ENCODE measurements at places on chromosomes 5 and 9.

- no peak for DNase-seq
Measured at GRCh38 chr5:54001976-54002775, 308.2 kb downstream of the ARL15 start.

DNA sequence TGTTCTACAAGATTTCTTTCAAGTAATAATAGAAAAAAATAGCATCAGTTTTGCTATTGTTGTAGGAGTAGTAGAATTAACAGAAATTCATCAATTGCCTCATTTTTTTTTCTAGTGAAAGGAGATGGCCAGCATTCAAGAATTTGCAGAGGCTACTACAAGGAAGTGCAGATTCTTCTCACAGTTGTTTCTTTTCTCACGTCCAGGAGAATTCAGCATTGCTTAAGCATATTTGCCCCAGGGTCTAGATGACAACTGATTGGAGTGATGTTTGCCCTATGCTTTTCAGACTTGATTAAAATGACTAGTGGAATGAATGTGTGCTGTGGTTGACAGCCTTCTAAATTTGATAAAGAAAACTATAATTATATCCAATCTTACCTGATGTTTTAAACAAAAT lies 46.6 kb upstream of the SLC12A2 start:
- DNase-seq: no peak

DNA sequence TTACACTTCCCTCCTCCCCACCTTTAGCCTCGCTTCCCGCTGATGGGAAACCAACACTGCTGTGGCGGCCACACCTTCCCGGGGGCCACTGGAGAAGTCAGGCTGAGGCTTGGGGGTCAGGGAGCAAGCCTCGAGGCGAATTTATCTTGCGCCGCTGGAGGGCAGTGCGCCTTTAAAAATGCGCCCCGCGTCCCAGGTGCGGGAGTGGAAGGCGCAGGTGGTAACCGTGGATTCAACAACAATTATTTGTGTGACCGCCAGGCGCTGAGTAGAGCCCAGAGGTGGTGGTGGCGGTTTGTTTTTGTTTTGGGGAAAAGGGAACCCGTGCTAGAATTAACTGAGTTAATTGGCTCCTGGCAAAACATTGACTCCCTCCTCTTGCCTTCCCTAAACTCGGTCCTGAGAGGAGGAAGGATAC lies 1.1 kb downstream of the CFAP77 start:
- DNase-seq: peak; percentile 70

DNA sequence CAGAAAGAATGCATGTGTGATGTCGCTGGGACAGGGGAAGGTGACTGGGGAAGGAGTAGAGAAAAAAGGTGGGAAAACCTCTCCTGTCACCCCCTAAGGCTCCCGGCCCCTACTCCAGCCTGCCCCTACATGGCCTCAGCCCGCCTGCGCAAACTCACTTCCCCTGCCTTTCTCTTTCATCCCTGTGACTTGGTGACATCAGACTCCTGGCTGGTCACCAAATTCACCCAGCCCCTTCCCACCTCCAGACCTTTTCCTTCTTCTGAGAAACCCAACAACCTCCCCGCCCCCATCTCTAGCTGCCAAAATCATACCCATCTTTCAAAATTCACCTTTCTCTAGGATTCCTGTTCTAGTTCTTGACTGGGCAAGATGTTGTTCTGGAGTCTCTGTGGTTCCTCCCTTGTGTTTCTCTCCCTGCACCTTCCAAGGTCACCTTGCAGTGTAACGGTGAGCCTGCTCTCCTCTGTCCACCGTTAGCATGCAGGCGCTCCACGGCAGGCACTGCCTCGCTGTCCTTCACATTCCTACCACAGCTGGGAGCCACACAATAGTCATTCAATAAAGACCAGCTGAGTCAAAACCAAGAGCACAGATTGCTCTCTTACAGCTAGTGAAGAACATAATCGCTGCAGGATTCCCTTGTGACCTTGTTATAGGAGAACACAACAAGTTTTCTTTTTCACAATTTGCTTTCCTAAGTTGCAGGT lies 134.5 kb downstream of the FANCC start:
- no peak for DNase-seq

- DNase-seq: no peak
Measured at GRCh38 chr9:120366644-120367019, 213.3 kb downstream of the CDK5RAP2 start.

- peak; percentile 95 for DNase-seq
Measured at GRCh38 chr9:104093647-104094533, at the start of gene SMC2. TSS of gene SMC2 (plus strand) at chr9:104094309. CDS start at chr9:104095385, 1,076 bp downstream.

GRCh38 chr5:177454397-177455035 lies 7.9 kb downstream of the PRR7 start:
- peak; percentile 93 for DNase-seq

DNA sequence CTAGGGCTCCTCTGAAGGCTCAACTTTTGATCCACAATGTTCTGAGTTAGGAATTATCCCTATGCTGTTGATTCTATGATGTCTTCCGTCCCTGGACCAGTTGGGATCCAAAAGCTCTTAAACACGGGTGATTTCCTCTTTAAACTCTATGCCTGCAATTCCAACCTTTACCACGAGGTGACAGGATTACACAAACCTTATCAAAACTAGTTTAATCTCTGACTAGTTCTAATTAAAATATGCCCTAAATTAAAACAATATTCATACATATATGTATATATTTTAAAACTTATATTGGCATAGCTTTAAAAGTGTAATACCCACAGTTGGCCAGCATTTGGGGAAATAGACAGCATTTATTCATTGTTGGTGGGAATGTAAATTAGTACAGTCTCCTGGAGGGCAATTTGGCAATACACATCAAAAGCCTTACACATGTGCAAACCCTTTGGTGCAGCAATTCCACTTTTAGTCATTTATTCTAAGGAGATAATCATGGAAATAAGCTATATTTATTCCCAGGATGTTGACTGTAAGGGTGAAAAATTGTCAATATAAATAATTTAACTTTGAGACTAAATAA lies 51.6 kb upstream of the PHYKPL start:
- DNase-seq: no peak

DNA sequence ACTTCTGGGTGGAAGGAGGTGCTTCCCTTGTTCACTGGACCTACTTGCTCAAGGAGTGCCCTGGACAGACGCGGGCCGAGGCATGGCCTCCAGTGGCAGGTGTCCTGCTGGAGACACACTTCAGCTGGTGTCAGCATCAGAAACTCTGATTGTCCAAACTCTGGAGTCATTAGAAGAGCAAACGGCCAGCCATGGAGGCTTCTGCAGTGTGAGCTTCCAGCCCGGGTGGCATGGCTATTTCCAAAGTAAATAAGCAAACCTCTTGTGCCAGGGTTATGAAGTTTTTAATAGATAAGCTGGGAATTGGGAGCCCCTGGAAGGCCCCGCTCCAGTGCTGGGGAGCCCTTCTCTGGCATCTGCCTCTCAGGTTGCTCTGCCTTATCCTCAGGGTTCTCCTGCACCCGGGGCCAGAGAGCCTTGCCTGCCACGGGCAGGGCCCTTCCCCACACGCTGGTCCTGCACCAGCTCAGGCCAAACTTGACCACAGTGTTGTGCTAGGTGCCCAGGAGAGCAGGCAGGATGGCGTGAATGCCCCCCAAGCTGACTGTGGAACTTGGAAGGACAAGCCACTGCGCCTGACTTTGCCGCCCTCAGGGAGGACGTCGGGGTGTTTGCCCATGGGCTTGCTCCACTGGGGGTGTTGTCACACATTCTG lies 285.6 kb downstream of the GADD45G start:
- DNase-seq: no peak

DNA sequence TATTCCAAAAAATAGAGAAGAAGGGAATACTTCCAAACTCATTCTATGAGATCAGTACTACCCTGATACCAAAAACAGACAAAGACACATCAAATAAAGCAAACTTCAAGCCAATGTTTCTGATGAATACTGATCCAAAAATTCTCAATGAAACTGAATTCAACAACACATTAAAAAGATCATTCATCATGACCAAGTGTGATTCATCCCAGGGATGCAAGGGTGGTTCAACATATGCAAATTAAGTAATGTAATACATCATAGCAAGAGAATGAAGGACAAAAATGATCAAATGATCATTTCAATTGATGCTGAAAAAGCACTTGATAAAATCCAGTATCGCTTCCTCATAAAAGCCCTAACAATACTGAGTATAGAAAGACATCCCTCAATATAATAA lies 4.9 kb upstream of the RCL1 start:
- DNase-seq: no peak

GRCh38 chr9:3976865-3977613 lies 322.8 kb downstream of the GLIS3 start:
- DNase-seq: no peak

GRCh38 chr9:12774861-12775678 lies at the start of gene LURAP1L:
TSS of gene LURAP1L (plus strand) at chr9:12775020. CDS start at chr9:12775716, 696 bp downstream.
- DNase-seq: no peak

DNA sequence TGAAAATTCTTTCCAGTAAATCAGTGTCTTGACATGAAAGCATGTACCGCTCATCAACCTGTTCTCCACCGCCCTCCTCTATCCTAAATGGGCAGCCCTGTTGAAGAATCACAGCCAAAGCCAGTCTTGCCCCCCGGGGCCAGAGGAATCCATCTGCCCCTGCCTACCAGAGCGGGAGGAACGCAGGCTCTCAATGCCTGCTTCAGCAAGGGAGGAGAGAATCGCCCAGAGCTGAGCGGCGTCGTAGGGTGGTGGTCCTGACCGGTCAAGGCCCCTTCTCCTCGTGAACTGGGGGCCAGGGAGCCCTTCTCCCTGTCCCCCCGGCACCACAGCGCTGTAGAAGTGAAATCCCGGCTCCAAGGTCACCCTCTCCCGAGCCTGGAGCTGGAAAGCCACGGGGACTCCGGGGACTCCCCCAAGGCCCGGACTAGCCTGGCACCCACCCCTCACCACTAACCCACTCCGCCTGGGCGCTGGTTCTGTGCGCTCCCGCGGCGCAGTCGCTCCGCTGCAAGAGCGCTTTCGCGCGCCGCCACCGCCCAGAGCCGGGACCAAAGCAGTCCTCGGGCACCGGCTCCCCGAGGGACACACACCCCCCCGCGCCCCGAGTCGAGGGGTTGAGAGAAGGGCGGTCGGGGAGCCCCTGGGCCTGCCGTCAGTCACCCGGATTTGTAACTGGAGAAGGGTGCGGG lies 718 bp upstream of the TMEM215 start:
- no peak for DNase-seq

- DNase-seq: no peak
Measured at GRCh38 chr9:110580850-110581249, 1.3 kb upstream of the SVEP1 start.

- DNase-seq: no peak
Measured at GRCh38 chr9:93299418-93300174, 115.7 kb downstream of the WNK2 start.

DNA sequence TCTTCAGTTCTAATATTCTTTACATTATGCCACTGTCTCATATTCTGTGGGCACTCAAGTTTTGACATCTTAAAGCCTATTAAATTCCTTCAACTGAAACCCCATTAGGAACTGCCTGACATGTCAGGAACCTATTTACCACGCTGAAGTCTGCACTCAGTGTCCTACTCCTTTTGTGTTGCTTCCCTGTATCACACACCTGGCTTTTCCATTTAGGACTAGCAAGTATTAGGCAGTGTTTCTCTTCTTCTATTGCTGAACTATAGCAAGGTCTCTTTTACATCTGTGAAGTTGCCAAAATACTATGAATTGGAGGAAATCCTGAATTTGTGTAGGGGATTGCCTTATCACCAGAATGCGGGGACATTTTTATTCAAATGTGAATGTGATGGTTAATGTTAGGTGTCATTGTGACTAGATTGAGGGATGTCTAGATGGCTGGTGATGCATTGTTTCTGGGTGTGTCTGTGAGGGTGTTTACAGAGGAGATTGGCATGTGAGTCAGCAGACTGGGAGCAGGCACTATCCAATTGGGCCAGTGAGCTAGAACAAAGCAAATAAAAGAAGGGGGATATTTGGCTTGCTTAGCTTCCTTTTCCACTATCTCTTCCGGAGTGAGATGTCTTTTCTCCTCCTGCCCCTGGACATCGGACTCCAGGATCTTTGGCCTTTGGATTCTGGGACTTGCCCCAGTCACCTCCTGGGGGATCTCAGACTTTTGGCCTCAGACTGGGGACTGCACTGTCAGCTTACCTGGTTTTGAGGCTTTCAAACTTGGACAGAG lies 21.2 kb upstream of the VCAN start:
- no peak for DNase-seq

DNA sequence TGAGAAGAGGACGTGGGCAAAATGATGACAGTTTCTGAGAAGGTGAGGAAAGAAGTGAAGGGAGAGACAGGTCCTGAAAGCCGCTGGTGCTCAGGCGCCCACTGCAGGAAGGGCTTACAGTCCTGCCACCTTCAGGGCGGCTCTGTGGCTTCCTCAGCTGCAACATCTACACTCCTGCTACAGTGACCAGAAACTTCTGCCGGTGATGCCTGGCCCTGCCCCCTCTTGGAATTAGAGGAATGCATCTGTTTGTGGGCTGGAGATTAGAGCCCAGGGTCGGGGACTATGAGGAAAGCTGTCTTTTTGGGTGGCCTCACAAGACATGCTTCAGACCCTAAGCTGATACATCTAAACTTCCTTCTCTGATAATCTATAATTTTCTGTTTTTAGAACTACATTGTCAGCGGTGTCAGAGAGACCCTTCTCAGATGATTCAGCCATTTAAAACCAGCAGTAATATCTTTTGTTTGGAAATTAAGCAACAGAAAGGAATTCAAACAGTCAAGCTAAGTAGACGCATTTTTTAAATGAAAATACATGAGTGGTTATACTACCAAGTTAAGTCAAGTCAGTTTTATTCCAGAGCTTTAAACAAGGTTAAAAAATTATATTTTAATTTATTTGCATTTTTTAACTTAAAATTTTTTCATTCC lies 30.4 kb downstream of the PRDM6 start:
- no peak for DNase-seq

DNA sequence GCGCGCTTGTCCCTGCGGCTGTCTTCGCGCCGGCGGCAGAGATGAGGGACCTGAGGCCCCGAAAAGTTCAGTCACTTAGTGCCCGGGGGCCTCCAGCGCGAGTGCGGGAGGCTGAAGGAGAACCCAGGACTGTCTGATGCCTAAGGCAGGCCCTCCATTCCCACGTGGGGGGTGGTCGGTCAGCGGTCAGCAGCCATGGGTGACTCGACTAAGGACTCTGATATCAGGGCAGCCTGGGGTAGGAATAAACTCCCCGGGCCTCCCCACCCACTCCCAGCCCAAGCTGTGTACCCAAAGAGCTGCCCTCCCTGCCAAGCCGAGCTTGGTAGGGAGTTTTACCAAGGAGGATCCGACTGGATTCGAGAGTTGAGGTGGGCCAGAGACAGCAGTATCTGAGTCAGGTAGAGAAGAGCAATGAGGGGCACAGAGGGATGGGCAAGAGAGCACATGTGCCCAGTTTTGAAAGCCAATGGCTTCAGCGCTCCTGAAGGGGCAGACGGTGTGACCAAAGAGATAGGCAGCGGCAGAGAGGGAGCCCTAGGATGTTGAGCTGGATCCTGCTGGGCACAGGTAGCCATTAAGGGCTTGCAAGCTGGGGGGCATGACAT lies 787 bp downstream of the FGFR4 start:
- DNase-seq: no peak
